Inflammatory macrophage treated with lipopolysaccharide for 4 hours (primary cell): ENCODE measurements at places on chromosomes 1 and 21.

DNA sequence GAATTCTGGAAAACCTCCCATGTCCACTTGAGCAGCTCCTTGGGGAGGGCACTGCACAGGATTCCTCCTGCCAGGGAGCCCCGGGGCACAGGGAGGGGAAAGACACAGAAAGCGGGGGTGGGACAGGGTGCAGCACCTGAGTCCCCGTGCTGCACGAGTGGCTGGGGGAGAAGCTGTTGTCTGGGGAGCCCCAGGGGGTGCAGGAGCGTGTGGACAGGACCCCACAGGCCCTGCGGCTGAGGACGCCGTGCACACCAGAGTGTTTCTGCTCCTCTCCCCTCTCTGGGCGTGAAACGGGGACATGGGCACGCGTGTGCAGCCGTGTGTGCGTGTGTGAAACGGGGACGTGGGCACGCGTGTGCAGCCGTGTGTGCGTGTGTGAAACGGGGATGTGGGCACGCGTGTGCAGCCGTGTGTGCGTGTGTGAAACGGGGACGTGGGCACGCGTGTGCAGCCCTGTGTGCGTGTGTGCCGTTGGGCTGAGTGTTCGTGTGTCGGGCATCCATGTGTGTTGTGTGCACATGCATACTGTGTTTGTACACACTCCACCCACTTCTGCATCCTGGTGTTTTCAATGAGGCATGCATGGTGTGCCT is 21.9 kb downstream of the FAAP20 start:
- DNase-seq: no peak

DNA sequence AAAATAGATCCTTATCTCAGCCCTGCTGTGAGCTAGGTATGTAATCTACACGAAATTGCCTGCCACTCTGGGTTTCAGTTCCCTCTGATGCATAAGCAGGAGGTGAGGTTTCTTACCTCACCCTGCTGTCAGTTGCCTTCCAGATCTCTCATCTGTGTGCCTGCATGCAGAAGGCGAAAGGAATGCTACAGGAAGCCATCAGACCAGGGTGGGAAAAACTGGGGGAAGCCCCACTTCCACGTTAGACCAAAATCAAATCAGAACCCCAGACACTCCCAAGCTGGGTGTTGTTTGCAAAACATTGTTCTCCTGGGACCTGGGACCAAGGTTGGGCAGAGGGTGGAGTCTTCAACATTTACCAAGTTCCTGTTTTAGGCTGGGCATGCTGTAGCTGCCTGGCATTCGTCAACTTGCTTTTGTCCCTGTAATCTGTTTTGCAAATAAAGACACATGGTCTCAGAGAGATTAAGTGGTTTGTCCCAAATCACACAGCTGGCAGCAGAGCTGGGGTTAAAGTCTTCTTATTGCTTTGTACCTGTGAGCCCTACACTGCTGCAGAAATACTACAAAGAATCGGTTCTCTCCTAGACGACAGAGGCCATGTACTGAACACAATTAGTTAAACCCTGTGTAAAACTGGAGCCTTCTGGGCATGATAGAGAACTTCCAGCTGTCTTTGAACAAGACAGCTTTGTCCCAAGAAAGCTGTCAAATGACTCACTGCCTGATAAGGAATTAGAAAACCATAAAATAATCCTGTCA is 389.7 kb upstream of the RUNX1 start:
- DNase-seq: peak; percentile 75

DNA sequence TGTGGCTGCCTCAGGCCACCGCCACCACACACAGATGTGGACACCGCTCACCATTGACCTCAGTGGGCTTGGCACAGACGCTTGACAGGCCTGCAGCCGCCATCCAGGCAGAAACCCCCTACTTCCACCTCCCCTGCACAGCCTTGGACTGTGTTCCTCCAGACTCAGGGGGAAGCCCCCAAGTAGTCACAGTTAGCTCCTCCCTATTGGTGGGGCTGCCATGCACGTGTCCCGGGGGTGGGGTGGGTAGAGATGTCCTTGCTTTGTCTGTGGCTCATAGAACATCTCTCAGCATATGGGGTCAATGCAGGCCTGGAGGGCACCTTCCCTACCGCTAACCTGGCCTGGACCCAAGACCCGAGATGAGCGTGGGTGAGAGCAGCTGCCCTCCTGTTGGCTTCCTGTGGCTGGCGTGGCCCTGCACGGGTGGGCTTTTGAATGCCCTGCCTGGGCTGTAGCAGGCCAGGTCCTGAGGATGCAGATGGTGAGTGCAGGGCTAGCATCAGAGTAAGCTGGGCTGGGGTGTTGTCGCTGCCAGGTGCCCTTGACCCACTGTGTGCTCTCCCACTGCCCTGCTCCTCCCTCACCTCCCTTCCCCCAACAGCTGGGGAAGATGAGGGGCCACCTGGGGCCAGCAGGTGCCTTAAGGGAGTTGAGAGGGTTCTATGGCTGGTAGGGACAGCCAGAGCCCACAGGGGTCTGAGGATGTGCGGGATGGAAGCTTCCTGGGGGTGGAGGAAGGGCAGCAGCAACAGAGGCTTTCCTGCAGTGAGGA is 6.2 kb downstream of the CROCC start:
- DNase-seq: no peak

- DNase-seq: no peak
Observed at GRCh38 chr1:43987159-43987902, 4.1 kb upstream of the CCDC24 start.

- DNase-seq: no peak
Observed at GRCh38 chr1:175808573-175808972, 65.2 kb upstream of the TNR start.

DNA sequence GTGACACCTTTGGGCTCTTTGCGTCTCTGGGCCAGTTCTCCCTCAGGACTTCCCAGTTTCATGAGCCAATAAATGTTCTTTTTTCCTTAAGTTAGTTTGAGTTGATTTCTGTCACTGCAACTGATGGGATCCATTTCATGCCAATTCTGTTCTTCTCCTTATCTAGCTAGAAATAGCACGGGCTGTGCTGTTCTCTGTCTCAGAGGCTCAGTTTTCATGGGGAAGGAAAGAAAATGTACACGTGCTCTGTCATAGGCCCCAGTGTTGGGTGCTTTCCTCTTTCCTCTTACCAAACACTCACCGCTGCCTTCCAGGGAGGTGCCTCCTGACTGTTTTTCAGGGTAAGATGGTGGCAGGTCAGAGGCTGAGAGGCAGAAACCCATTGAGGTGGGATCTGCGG is 43.2 kb upstream of the ACTL8 start:
- DNase-seq: no peak

GRCh38 chr1:228315945-228316588 is 90.6 kb downstream of the TRIM11 start:
- DNase-seq: no peak

- no peak for DNase-seq
Observed at GRCh38 chr21:42986125-42986783, 11.9 kb downstream of the PKNOX1 start.

DNA sequence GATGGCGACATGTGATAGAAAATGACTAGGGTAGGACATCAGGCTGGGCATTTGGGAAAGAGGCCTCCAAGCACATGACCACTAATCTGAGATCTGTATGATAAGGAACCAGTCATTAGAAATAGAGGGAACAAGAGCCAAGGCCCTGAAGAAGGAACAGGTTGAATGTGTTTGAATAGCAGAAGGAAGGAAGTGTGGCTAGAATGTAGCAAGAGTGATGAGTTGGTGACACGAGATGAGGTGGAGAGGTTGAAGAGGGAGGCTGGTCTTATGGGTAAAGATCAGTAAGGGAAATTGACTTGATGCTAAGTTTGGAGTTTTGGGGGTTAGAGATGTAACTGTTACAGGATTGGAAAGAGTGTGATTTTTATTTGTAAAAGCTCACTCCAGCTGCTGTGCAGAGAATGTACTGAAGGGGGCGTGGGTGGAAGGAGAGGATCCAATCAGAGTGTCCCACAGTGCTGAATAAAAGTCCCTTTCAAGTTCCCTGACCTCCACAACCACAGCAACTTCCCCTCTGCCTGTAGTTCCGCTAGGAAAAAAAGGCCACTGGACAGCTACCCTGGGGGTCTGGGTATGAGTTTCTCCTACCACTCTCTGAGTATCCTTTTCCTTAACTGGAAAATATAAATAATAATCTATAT is 295.0 kb downstream of the OMA1 start:
- DNase-seq: peak; percentile 24

GRCh38 chr1:237894131-237894530 is 3.4 kb upstream of the ZP4 start:
- DNase-seq: no peak

DNA sequence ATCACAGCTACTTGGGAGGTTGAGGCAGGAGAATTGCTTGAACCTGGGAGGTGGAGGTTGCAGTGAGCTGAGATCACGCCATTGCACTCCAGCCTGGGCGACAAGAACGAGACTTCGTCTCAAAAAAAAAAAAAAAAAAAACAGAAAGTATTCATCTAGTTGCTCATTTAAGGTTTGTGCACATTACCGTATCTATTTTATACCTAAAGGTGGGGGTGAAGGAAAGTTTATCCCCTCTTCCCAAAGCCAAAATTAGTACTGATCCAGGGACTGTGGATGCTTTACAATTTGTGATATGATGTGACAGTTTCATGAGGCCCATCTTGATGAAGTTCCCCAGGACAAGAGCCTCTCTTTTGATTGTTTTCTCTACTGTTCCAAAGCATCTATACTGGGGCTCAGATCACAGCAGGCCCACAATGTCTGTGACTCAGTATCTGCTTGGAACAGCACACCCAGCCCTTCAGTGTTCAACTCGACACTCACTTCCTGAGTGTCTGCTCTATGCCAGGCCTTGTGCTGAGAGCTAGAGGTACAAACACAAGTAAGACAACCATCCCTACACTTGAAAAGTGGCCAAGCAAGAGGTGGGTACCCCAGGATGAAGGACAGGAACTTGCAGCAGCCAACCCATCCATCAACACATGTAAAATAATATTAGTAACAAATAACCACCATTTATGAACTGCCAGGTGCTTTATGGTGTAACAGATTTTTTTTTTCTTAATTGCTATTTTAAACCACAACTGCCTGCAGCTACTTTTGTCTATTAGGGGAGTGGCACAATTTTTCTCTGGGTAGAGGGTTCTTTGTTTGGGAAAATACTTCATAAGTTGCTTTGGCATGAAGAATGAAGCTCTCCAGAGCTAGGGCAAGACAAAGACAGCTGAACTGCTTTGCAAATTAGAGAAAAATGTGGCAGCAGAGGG is 29.0 kb upstream of the KHDRBS1 start:
- no peak for DNase-seq

DNA sequence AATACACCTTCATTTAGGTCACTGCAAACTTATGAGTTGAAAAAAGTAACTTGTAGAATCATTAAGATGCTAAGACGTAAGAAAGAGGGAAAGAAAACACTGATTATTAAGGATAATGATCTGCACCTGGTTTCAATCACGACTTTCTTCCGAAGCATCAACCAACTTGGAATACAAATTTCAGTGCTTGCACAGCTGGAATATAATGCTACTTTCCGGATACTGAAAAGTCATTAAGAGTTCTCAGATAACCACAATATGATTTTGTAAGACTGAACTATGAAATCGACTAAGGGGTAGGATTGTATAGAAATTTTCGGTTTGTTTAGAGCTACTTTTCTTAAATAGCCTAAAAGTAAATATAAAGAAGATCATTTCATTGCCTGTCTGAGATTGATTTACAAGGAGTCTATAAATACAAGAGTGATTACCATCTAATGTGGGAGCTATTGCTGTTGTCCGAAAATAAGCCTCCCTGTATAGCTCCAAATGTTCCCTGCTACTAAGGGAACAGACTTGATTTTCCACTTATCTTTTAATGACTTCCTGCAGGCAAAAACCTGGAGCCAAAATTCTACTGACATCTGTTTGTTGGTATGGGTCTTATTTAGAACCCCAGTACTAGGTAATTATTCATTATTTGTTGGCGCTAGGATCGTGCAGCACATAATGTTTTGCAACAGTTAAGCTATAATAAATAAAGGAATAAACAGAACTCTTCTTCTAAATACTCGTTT is 673.3 kb downstream of the KCNT2 start:
- DNase-seq: no peak

- DNase-seq: no peak
Observed at GRCh38 chr1:169081503-169082123, 24.9 kb upstream of the ATP1B1 start.

DNA sequence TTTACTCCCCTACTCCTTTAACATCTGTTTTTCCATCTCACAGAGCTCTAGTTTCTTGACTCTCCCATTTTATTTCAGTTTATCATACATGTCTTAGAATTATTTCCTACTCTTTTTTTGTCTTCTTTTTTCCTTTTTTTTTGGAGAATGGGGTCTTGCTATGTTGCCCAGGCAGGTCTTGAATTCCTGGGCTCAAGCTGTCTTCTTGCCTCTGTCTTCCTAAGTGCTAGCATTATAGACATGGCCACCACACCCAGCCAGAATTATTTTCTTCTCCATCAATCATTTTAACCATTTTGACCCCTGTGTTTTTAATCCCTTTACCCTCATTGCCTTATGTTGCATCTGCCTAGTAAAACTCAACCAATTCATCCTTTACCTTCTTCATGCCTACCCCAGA is 123.2 kb upstream of the KIAA1614 start:
- DNase-seq: no peak

- DNase-seq: peak; percentile 80
Observed at GRCh38 chr1:15245593-15246360, 1.2 kb upstream of the FHAD1 start.

GRCh38 chr1:19432943-19433718 is 52.2 kb downstream of the CAPZB start:
- no peak for DNase-seq

DNA sequence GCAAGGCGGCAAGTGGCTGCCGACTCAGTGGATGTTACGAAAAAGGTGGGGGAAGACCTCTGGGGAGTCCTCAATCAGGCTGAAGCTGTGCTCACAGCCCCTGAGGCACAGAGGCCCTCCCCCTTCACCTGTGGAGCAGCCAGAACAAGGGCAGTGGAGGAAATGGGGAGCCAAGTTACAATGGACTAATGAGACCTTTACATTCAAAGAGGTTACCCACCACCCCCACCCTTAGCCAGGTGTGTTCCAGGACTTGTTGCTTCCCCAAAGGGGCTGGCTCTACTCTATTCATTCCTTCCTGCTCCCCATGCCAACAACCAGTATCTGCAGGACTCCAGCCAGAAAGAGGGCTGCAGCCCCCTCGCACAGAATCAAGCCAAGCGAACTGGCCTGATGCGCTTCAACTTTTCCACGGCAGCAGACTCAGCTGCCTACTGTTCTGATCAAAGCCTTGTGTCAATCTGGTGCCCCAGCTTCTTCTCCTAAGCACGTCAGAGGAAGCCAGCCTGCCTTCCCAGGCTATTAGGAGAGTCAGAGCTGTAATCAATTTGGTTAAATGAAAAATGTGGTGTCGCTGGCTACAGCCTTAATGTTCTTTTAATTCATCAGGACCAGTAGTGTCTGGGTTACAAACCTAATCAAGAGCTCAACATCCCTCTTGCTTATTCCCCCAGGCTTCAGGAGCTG is 1.8 kb upstream of the SYT2 start:
- no peak for DNase-seq

GRCh38 chr1:48882020-48882419 is 105.3 kb upstream of the BEND5 start:
- no peak for DNase-seq
